PC-3 (cell line): ENCODE measurements at places on chromosomes 3 and 15.

- no peak for DNase-seq
These were observed 91.1 kb upstream of the ARL6 start for GRCh38 chr3:97673357-97673997.

DNA sequence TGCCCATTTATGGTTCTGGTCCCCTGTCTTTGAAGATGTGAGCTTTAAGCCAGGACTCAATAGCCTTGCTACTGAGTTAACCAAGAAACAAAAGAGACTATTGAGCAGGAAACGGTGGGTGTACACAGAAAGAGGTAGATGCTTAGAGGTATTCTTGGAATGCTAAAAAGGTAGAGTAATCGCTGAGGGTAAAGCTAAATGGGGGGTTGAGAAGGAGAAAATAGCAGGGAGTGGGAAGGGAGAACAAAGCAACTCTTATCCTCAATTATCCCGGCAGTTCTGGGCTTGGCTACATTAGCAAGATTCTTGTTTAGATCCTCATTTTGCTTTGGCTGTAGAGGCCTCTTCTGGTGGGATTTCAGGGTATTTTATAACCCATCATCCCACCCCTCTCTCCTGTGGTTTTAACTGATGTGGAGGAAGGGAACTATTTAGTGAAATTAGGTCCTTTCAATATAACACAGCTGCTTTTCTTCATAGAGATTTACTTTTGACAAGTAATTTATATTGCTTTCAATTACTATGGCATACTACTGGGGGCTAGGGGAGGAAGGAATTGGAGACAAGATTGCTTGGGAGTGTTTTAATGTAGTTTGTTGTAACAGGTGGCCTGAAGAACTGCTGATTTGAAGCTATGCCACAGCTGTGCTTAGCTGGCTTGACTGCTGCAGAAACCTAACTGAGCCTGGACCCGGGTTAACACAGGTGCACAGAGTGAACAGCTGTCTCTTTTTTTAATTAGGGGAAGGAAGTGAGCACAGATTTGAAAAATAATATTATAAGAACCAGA, 234.3 kb upstream of the CCDC54 start:
- DNase-seq, result no peak

DNA sequence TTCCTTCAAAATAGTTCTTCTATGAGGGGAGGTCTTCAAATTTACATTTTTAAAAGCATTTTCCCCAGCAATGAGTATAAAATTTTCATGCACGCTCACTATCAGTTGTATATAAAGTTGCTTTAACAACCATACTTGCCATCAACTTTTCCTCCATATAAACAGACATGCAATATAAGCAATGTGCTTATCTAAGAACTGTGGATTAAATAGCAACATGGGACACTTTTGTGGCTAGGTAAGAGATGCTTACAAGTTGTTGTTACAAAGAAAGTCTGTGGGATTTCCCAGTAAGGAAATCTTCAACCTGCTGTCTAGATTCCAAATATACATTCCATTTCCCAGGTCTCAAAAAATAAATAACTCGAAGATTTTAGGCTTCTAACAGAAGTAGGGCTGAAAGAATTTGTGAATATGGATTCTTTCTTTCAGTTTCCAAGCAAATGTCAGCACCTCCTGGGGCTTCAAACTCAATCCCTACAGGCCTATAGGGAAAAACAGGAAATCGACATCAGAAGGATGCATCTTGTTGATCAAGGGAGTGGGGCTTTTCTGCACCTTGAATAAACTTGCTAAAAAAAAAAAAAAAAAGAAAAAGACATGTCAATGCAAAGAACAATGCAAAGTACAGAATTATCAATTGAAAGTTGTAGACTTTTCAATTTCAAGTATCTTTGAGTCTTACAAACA, 16.1 kb downstream of the TNIK start:
- DNase-seq, result no peak

DNA sequence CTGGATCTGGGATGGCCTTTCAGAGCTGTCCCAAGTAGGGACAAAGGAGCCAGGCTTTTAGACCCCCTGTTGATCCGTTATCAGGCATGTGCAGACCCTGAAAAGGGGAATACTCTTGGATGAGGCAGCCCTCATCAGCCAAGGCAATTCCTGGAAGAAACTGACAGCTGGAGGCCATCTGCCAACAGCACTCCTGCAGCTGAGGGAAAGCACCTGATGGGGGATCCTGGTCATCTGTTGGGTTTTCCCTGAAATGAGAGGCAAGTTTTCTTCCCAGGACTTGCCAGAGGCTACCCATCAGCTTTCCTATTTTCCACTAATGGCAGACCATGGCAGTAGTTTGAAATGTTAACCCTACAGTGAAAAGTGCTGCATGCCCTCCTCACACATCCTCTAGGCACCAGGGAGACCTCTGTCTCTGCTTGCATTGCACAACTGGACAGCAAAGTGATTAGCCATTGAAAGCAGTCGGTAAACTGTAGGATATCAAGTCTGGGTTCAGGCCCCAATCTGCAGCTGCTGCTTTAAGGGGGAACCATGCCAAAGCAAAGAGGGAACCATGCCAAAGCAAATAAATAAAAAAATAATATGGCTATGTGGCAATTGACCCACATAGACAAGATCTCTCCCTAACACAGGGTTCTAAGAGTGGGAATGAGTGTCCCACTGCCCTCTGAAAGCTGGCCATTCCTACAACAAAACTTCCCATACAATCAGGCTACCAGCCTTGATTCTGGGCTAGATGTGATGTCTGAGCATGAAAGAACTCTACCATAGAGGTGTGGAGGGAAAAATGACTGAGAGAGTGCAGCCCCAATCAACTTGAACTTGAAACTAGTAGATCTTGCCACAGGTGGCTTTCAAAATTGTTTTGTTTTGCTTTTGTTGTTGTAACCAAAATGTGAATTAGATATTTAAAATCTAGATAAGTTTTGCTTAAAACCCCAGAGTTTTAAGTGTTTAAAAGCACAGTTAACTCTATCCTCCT, 232.0 kb upstream of the STT3B start:
- peak; percentile 69 for DNase-seq

GRCh38 chr15:83210619-83211018, 3.0 kb upstream of the HDGFL3 start:
- peak; percentile 96 for DNase-seq

DNA sequence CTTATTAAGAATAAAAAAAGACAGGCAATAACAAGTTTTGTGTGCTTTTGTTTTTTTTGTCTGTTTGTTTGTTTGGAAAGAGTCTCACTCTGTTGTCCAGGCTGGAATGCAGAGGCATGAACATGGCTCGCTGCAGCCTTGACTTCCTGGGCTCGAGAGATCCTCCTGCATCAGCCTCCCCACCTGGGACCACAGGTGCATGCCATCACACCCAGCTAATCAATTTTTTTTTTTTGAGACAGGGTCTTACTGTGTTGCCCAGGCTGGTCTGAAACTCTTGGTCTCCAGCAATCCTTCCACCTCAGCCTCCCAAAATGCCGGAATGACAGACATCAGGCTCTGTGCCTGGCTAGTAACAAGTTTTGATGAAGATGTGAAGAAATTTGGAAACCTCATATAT, 73.1 kb upstream of the GCNT3 start:
- DNase-seq, result no peak

GRCh38 chr15:79903626-79904025, 6.8 kb upstream of the MTHFS start:
- DNase-seq, result no peak

DNA sequence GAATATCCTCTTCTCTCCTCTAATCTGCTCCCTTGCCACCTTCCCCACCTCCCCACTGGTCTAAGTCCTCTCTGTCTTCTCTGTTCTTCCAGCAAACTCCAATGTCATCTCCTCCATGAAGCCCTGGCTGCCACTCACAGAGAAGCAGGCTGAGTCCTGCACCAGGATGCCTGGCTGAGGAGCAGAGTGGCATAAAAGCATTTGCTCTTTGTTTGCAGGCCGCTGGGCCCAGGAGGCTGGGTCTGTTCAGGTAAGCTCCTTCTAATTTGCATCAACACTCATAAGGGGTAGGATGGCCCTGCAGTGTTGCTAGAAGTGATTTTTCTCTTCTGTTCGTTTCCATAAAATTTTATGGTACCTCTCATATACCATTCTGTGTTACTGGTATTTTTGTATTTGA, 43.2 kb upstream of the KLHL25 start:
- no peak for DNase-seq

GRCh38 chr3:8713901-8714759, 19.5 kb upstream of the CAV3 start:
- no peak for DNase-seq

GRCh38 chr3:113304856-113305540, 93.6 kb downstream of the BOC start:
- DNase-seq, result peak; percentile 17
